ENCODE measurements at places on chromosomes 4 and X.

DNA sequence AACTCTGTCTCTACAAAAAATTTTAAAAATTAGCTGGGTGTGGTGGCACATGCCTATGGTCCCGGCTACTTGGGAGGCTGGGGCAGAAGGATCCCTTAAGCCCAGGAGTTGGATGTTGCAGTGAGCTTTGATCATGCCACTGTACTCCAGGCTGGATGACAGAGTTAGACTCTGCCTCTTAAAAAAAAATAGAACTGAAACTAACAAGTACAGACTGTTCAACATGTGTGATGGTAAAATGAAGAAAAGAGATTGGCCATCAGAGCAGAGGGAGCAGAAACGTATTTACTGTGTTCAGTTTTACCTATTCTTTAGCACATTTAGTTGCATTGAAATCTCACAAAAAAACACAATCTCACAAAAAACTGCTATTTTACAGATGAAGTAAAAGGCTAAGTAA lies 77.9 kb upstream of the NAP1L5 start:
- DNase-seq: peak; percentile 6

GRCh38 chr4:95129821-95130311 lies 372.1 kb downstream of the BMPR1B start:
- peak; percentile 63 for DNase-seq

DNA sequence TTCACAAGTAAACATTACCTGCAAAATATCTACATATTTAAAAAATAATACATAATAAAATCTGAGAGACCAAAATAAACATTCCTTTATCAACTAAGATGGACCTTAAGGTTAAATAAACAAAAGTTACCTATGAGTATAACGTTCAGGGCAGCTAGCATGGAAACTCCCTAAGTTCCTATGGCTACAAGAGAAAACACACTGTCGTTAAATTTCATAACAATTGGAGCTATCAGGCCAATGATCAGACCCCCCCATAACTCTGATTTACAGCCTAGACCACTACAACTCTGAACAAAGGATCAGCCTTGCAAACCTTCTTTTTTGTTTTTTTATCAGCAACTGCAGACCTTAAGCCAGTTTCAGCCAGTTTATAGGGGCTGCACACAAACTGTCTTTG lies 1418.4 kb downstream of the PCDH18 start:
- DNase-seq: no peak

- DNase-seq: no peak
Observed at GRCh38 chrX:40721489-40722106, 13.7 kb downstream of the MED14 start.

DNA sequence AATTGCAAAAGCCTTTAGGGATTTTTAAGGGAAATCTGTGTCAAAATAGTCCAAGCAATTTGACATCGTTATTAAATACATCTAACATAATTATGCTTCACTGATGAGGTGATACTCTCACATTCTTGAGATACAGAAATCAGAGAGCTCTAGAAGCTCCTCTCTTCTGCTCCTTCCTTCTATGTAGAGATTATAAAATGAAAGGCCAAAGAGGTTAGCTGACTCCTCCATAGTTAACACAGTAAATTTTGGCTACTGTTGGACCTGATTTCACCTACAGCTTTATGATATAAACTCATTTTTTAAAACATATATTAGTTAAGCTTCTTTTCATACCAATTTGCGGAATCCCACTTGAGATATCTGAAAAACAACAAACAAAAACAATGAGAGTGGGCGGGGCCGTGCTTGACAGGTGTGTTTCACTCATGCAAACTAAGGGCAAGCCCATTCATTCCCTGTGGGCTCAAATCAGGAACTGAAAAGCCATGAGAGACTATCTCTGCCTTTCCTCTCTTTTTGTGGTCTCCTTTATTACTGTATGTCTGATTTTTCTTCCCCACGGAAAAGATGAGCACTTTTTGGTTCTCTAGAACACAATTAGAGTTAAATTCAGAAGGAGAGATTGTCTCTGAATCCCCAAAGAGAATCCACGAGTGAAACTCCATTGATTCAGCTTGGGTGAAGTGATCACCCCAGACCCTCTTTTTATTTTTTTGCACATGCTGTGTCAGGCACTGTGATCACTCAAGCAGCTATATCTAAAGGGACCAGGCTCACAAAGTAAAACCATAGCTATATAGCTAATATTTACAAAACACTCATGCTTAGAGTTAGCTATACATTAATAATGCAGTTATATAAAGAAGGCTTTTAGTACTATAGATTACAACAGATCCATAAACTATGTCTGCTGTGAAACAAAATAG lies 566.3 kb downstream of the IL15 start:
- DNase-seq: no peak

DNA sequence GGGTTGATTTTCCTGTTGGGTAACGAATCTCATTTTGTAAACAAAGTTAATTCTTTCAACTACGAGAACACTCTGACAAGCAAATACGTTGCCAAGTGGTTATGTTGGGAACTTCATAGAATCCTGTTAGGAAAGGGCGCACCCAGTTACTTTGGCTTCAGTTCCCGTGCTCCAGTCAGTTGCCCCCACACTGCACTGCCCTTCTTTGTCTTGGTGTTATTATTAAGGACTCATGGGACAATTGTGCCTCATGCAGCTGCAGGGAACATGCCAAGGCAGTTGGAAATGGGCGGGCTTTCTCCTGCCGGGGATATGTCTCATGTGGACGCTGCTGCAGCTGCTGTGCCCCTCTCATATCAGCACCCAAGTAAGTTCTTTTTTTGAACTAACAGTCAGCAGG lies 28.9 kb downstream of the OFD1 start:
- DNase-seq: no peak

DNA sequence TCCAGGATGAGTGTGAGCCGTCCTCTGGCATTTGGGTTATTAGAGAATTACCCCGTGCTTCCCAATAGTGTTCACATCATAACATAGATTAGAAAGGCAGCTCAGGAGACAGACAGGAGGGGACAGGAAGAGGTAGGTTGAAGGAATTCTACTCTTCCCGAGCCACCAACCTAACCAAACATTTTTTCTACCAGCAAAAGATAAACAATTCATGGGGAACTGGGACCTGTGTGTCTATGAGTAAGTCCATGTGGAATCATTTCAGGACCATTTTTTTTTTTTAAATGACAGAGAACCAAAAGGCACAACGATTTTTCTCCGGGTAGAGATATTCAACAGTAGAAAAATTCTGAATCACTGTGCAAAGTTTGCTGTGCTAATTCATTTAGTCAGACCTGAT lies 174.2 kb upstream of the ETNPPL start:
- DNase-seq: no peak
